Stimulated activated CD8-positive, alpha-beta memory T cell treated with anti-CD3 and anti-CD28 coated beads, Interleukin-15, amount 100 ng/mL, for 4 hours (primary cell): ENCODE measurements at places on chromosomes 5 and 9.

DNA sequence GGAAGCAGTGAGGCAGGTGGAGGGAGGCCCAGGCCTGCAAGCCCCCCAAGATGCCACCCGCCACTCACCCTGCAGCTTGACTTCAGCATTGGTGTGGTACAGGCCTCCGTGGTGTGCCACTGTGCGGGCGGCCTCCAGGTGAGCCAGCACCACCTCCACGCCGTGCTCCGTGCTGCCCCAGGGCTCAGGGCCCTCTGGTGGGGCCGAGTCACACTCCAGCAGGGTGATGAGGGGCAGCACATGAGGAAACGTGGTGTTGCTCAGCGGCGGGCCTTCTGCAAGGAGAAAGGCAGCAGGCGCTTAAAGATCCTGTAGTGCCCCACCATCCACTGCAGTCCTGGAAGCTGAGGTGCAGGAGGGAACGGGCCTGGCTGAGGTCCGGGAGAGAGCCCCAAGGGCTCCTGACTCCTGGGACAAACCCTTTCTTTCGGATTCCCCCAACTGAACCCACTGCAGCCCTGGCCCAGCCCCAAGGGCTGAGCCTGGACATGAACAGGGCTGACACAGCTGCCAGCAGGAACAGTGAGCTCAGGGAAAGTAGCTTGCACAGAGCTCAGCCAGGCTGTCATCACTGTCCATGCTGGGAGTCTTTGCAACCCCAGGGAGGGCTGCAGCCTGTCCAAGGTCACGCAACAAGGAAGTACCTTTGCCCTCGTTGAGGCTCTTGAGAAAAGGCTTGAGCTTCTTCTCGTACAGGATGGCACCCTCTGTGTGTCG lies 4.7 kb upstream of the TOR2A start:
- DNase-seq, result no peak

DNA sequence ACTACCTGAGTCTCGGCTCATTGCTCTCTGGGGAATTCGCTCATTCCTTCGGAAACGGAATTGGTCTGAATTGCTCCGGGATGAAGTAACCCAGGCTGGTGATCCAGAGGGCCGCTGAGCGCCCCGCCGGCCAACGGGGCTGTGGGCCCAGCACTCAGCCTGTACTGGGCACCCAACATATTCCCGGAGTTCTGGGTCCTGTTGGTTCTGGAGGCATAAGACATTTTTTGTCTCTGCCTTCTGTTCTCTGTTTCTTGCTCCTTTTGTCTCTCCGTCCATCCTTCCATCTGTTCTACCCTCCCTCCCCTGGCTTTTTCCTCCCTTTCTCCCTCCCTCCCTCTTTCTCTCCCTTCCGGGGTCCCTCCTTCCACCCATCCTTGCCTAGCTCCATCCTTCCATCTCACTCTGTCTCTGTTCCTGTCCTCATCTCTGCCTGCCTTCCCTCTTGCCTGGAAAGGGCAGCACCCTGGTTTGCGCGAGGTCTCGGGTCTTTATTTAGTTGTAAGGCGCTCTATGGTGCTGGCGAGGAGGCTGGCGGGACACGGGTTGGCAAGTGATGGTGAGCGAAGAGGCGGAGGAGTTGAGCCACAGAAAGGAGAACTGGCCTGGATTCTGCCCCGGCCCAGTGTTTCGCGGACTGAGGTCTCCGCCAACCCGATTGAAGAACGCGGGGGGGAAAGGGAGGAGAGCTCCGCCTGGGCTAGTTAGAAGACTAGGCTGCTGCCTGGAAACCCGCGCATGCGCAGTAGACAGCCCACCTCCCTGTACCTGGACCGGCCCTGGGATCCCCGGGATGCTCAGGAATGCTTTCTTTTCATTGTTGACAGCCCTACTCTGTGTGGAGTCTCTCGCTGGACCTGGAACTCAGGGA lies 1468.0 kb downstream of the FOXD4L5 start:
- DNase-seq, result peak; percentile 42

GRCh38 chr9:37201581-37201980 lies 81.2 kb downstream of the ZCCHC7 start:
- no peak for DNase-seq

DNA sequence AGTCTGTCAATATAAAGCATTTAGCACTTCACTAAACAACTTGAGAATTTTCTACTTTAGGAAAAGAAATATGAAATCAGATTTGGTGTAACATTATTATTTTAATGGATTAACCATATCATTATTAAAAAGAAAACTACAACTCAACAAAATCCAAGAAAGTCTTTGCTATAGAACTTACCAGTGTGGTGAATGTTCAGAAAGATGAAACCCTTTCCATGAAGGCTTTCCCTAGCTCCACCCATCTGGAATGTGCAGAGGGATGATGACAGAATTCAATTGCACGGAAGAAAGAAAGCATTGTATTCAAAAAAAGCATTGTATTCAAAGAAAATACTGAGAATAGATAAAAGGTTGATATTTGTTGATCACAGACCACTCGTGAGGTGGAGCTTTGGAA lies 328.6 kb upstream of the NUDT12 start:
- no peak for DNase-seq

DNA sequence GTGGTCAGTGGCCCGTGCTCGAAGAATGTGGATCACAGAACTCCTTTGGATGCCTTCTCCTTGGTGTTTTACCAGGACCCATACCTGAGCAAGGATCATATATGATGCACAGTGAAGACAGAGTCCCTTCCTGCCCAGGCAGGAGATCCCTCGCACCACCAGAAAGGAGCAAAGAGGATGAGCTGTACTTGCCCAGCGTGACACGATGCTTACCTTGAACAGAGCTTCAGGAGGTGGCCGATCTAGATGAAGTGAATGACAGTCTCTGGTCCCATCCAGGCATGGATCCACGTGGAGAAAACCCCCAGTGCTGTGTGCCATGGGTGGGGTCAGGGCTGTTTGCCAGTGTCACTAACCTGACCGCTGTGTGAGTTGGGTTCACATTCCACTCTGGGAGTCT lies 455.4 kb downstream of the GADD45G start:
- DNase-seq, result no peak

DNA sequence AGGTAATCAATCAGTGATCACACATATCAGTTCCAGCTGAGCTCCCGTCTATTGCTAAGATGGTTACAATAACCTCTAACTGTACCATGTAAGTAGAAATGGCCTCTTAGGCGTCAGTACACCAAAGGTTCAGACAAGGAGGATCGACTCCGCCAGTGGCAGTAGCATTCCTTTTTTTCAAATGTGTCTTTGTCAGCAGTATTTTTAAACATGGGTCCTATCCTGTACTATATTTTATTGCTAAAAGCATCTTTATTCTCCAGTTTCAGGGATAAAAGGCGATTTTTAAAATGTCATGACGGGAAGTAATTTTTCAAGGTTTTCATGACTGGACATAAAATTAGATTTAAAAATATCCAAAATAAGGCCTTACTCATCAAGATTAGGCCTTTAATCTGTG lies 64.8 kb upstream of the TBCA start:
- no peak for DNase-seq

DNA sequence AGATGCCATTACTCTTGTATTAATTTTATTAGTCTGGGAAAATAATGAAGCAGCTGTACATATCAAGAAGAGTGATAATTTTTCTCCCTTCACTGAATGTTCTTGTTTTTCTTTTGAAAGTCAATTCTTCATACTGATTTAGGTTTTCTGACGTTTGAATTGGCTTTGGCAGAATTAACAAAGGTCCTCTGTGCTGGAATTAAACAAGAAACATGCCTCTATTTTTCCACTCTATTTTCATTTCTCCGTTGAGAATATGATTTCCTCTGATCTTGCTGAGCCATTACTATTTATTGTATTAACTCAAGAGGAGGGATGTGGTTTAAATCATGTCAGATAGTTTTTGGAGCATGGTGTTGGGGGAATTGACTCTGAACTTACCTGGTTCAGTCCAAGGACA lies 42.3 kb downstream of the ANKDD1B start:
- no peak for DNase-seq
